CD8-positive, alpha-beta T cell (primary cell): ENCODE measurements at places on chromosomes 2 and 18.

DNA sequence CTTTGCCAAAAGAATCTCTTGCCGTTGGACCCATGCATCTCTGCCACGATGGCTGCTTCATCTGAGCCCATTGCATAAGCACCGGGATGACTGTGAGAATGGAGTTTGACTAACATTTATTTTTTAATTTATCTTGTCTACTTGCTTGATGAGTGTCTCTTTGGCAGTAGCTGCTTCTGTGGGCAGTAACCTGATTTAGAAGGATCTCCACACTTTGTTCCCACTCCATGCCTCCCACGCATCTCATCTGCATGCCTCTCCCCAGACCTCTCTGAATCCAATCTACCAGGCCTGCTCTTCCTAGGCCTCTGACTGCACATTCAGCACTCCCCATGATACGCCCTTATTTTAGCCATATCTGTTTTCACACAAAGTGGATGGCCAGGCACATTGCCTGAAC, 23.7 kb upstream of the TMX3 start:
- DNase-seq = no peak

DNA sequence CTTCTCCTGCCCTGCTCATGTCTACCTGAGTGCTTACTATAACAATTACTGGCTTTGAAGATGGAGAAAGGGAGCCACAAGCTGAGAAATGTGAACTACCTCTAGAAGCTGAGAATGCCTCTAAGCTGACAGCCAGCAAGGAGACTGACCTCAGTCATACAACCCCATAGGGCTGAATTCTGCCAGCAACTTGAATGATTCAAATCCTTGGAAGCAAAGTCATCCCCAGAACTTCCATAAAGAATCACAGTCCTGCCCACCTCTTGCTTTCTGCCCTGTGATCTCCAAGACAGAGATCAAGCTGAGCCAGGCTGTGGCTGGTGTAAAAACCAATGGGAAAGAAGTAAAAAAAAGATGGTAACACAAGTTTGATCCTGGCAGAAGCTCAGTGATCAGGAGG, 288.2 kb upstream of the SPHKAP start:
- DNase-seq = no peak

- DNase-seq = no peak
Observed at GRCh38 chr2:123720760-123721159, 304.3 kb upstream of the CNTNAP5 start.

- DNase-seq = no peak
Observed at GRCh38 chr2:44843086-44843485, 98.4 kb upstream of the SIX3 start.

- DNase-seq = no peak
Observed at GRCh38 chr18:55768255-55768654, 180.3 kb upstream of the TCF4 start.

GRCh38 chr2:179702912-179703311, 158.5 kb downstream of the ZNF385B start:
- no peak for DNase-seq

DNA sequence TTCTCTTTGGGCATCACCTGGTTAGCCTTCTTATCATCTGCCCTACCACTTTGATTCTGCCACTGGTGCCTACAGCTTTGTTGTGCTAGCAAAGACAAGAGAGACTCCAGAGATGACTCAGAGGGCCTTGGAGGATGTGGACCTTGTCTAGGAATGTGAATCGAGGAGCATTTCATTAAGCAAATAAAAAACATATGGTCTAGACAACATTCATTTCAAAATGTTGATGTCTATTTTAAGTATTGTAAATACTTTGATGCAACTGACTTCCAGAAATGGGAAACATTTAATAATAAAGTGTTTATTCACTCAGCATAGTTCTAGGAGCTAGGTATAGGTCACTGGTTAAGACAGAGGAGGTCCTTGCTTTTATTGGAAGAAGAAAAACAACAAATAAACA, 195.5 kb downstream of the CDCA7 start:
- DNase-seq = no peak

- no peak for DNase-seq
Observed at GRCh38 chr18:51425475-51425874, 228.0 kb upstream of the MEX3C start.

DNA sequence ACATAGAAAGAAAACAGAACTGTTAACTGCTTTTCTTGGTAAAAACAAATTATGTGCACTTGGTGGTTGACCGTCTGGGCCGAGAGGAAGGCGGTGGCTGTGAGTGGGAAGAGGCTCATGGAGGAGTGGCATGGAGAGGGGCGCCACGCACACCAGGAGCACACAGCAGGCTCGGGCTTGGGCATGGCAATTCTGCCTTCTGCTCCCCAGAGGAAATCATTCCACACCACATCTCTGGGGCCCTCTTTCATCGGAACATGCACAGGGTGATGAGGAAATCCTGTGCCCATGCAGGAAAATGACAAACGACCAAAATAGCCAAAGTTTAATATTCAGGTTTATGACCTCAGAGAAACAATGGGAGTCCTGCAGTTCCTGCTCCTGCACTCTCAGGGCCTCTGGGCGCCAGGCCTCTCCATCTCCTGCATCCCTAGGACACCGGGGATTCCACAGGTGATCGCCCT, 26.4 kb downstream of the WDFY1 start:
- no peak for DNase-seq

GRCh38 chr2:215736653-215737290, 276.6 kb downstream of the MREG start:
- DNase-seq = no peak

- no peak for DNase-seq
Observed at GRCh38 chr2:85179541-85179940, 46.3 kb downstream of the TCF7L1 start.

GRCh38 chr2:70477441-70477844, 76.2 kb downstream of the TGFA start:
- DNase-seq = no peak

DNA sequence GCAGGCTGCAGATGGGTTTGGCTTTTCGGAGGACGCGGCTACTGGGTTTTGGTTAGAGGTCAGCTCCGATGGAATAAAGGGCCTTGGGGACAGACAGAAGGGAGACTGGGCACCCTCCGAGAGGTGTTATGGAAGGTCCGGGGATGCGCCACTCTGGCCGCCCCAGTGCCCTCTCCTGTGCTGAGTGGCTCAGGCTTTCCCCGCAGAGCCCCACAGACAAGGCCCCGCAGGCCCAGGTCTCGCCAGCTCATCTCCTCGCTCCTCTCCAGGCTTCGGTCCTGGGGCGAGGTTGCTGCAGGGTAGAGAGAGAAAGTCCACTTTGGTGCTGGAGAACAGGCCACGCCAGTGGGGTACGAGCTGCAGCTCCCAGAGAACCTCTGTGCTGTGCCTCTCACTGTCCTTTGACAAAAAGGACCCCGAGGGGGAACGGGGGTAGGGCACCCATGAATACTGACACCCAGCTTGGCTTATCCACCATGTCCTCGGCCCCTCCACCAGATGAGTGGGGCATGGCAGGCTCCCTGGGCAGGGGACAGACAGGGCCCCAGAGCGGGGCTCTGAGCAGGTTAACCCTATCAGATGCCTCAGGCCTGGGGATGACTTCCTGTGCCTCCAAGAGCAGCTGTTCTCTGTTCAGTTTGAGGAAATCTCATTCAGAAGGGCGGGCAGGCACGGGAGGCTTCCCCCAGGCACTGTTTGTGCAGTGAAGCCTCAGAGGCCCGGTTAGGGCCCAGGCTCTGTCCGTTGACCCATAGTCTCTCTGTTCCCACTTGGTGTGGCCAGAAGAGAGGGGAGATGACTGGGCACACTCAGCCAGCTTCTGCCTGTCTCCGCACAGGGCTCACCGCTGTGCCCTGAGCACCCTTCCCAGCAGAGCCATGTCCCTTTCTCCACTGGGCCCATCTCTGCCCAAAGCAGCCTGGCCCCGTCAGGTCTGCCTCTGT, 15.7 kb upstream of the CNNM3 start:
- DNase-seq = no peak

DNA sequence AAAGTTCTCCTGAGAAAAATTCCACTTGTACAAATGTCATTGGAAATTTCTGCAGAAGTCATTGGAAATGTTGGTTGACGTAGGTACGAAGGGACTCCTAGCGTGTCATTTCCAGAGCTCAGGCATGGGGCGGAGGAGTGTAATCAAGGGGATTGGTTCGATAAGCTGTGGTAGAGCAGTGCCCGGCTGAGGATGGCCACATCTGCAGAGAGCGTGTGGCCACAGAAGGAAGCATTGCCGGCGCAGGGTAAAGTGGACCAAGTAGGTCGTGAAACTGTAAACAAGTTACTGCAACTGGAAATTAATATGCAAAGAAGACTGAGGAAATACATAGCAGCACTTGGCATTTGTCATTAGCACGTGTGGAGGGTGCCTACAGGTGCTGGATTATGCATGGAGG, 101.8 kb downstream of the DGKD start:
- DNase-seq = no peak

- DNase-seq = no peak
Observed at GRCh38 chr2:140356697-140357096, 1576.5 kb upstream of the NXPH2 start.

DNA sequence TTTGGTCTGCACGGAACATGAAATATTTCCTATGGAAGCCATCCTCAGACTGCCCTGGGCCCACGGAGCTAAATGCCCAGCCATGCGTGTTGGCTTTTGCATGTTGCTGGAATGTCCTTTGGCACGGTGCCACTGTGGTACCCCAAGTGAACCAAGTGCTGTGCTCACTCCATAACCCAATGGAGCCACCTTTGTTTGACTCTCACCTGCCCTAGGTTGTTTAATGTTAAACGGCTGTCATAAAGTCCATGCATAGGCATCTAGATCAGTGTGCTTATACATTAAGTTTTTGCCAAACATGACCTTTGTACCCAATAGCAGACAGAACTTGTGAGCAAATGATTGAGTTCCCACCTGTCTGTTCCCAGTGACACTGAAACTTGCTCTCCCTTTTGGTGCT, 59.9 kb upstream of the TMEM87B start:
- no peak for DNase-seq

- no peak for DNase-seq
Observed at GRCh38 chr2:208929139-208929864, 494.5 kb upstream of the MAP2 start.

- DNase-seq = no peak
Observed at GRCh38 chr18:23934252-23934651, 80.3 kb upstream of the TTC39C start.

GRCh38 chr2:45259138-45259537, 249.9 kb upstream of the SIX2 start:
- DNase-seq = no peak

- no peak for DNase-seq
Observed at GRCh38 chr18:72637299-72637698, 93.2 kb upstream of the CBLN2 start.

DNA sequence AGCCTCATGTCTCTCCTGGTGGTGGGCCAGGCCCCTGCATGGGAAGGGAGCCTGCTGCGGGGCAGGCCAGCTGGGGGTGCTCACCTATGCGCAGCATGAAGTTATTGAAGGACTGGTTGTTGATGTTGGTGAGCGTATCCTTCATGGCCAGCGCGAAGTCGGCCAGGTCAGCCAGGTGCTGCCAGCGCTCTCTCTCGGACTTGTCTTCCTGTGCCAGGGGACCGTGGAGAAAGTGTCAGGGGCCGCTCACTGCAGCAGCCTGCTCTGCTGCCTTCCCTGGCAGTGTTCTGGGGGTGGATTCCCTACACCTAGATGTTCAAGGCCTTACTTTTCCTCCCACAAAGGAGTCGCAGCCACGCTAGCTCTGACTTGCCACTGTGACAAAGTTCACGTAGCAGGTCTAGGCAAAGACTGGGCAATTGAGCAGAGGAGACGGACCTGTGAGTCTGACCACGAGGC, 28.2 kb downstream of the CENPO start:
- DNase-seq = no peak

DNA sequence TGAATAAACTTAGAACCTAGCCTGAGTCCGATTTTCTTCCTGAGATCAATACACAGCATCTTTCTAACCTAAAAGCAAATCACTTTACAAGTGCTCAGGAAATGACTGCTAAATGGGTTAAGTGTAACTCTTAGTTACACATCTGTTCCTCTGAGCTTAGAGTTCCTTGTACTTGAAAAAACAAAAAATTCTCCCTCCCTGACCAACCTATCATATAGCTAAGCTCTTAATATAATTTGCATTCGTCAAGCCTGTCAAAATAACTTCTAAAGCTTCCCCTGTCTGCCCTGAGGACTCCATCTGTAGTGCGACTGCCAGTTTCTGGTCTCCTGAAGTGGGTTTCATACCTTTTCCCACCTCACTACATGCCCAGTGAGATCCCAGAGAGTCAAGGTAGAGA, 190.4 kb downstream of the NCK2 start:
- DNase-seq = no peak

- DNase-seq = no peak
Observed at GRCh38 chr2:20596193-20596972, 54.5 kb downstream of the HS1BP3 start.

- DNase-seq = no peak
Observed at GRCh38 chr18:78586586-78586985, 393.0 kb upstream of the SALL3 start.

DNA sequence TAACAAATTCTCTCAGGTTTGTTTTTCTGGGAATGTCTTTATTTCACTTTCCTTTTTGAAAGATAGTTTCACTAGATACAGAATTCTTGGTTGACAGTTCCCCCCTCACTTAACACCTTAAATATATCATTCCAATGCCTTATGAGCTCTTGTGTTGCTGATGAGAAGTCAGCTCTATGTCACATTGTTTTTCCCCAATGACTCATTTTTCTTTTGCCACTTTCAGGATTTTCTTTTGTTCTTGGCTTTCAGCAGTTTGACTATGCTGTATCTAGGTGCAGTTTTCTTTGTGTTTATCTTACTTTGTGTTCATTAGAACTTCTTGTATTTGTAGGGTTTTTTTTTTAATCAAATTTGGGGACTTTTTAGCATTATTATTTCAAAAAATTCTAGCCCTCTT, 5.6 kb upstream of the RALBP1 start:
- no peak for DNase-seq

- DNase-seq = no peak
Observed at GRCh38 chr2:187194049-187194448, 254.0 kb downstream of the CALCRL start.

DNA sequence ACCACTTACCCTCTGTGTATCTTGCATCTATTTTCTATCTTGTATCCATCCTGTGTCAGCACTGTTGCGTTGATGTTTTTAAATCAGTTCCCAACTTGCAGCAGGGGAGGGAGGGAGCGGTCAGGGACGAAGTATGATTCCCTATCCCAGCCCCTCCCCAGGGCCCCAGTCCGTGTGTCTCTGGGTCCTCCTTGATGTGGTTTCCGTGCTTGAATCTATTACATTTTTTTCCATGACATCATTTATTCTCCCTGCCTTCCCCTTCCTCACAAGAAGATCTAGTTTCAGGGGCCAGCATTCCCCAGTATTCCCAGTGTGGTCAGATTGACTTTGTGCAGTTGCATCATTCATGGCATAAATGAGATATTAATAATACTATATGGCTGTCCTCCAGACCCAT, 479.3 kb downstream of the PTPRM start:
- DNase-seq = no peak
